CD4-positive, alpha-beta T cell treated with Interferon gamma for 1 hour (primary cell): ENCODE measurements at places on chromosomes 16 and 17.
A peak's percentile ranks its signal among the peaks of the same experiment; 100 is the strongest.

DNA sequence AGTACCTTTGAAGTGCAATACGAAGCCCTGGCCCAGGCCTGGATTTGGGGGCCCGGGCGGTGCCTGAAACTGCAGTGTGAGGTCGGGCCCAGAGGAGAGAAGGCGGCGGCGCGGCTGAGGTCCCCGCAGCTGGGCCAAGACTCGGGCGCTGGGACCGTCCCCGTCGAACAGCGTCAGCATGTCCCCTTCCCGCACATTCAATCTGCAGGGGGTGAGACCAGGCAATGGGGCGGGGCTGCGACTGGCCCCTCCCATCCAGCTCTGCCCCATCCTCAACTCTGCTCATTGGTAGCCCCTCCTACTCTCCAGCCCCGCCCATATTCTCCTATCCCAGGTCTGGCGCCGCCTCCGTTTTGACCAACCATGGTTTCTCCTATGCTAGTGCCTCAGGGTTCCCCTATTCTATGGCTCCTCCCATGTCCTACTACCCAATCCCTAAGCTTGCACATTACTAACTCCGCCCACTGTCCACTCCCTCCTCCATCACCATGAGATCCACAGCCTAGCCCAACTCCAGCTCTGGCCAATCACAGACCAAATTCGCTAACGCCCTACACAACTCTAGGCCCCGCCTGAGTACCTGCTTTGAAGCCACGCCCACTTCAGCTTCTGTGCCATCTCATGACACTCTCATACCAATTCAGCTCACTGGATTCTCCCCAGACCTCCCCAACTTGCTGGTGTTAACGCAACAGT lies 14.4 kb upstream of the CDIPT start:
- DNase-seq = peak; percentile 67

- DNase-seq = no peak
Observed at GRCh38 chr16:72990571-72990970, 57.4 kb downstream of the ZFHX3 start.

DNA sequence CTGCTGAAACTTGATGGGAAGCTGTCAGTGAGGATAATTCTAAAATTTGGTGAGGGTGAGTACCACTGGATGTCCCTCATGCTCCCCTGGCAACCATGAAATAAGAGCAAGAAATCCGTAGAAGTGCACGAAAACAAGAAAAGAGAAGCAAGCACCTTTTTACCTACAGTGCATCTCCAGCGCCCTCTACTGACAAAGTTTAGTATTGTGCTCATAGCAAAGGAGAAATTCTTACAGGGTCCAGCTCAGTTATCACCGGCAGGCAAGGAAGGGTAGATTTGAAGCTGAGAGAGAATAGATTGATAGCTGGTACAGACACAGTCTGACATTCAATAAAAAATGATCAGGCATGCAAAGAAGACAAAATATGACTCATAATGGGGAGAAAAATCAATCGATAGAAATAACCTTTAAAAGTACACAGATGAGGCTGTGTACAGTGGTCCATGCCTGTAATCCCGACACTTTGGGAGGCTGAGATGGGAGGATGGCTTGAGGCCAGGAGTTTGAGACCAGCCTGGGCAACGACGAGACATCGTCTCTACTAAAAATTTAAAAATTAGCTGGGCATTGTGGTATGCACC lies 28.3 kb upstream of the TEX2 start:
- DNase-seq = no peak

DNA sequence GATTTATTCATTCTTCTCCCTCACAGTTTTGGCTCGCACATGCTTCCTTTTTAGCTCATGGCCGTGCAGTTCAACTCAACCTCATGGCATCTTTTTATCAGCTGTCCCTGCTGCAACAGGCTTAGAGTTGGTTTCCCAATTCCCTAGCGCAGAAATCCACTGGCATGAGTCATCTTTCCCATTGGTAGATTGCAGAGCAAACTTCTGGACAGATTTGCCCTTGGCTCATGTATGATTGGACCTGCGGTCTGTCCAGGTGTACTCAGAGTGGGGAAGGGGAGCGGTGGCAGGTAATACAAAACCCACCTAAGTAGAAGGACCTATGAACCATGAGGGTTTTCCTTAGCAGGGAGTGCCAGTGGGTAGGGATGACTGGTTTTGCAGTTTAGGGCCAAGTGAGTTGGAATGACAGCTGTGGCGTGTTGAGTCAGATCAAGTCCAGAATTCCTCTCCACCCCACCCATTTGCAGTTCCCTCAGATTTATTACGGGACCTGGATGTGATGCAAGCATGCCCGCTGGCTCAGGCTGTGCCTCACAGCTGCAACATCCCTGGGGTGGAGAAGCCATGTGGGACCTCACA lies 584.7 kb downstream of the WWOX start:
- no peak for DNase-seq

- DNase-seq = peak; percentile 19
Observed at GRCh38 chr16:8931859-8932258, 31.8 kb downstream of the USP7 start.

DNA sequence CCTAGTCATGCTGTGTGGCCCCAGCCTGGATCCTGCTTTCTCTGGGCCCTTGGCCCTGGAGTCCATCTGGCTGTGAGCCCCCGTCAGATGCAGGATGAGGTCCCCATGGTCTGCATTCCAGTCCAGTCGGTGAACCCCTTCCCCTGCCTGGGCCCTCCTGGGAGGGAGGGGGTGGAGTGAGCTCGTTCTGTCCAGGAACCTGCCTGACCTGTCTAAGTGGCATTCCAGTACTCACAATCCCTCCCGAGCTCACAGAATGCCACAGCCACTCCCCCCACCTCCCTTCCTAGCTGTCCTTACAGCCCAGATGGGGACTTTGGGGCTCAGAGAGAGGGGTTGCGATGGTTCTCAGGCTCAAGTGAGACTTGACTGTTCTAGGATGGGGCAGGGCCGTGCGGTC lies 15.5 kb downstream of the SPNS2 start:
- DNase-seq = no peak

DNA sequence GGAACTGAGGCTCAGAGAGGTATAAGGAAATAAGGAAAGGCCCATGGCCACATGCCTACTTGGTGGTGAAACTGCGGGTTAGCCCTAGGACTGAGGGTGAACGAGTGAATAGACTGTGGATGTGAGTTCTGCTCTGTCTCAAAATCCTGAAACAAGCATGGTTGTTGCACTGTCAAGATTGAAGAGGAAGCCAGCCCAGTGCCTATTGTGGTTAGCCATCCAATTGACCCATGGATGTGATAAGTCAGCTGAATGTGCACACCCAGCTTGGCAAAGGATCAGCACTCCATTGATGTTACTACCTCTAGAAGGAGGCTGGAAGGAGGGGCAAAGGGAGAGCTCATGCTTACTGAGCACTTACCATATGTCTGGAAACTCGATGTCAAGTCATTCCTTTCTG lies 4.5 kb downstream of the TMEM114 start:
- DNase-seq = no peak

- DNase-seq = peak; percentile 74
Observed at GRCh38 chr16:85570735-85571562, 42.2 kb upstream of the GSE1 start.

DNA sequence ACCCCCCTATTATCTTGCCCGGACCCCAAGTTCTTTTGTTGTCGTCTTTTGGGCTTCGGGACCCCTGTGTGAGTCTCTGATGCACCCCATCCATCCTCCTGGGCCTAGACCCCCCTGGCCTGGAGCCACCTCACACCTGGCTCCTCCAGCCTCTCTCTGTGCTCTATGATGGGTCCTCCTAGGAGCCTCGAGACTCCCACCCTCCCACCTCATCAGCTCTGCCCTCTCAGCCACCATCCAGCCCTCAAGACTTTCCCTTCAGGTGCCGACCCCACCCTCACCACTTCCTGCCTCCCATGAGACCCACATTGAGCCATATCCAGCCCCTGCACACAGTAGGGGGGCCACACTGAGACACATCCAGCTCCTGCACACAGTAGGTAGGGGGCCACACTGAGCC lies 8.7 kb upstream of the ATP2A3 start:
- no peak for DNase-seq

DNA sequence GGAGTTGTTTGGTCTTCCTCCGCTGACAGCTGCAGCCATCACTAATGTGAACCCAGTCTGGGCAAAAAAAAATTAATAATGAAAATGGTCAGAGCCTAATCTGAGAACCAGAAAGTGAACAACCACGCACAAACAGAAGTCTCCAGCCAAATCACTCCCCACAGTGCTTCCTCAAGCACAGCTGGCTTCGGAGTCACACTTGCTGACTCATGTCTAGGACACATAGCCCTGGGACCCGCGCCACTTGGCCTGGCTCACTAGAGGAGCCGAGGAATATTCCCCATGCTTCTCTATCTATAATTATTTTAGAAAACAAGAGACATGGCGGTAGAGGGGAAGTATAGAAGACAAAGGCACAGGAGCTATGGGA lies 109.1 kb downstream of the ZFHX3 start:
- peak; percentile 32 for DNase-seq

GRCh38 chr16:80569440-80570105 lies 28.8 kb downstream of the DYNLRB2 start:
- DNase-seq = no peak

DNA sequence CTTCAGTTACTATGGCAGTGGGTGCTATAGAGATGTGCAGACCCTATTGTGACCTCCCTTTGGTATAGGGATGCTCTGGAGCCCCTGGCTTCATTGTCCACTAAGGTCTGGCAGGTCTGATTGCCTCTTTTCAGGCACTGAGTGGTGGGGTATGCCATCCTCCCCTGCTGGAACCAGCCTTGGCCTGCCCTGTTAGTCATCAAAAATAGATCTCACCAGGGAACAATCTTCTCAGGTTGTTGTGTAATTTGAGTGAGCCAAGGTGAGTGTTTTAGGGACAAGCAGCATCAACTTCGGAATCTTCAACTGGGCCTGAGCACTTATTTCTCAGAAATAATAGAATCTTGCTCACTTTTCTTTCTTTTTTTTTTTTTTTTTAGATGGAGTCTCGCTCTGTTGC lies 19.6 kb downstream of the HMOX2 start:
- DNase-seq = no peak

DNA sequence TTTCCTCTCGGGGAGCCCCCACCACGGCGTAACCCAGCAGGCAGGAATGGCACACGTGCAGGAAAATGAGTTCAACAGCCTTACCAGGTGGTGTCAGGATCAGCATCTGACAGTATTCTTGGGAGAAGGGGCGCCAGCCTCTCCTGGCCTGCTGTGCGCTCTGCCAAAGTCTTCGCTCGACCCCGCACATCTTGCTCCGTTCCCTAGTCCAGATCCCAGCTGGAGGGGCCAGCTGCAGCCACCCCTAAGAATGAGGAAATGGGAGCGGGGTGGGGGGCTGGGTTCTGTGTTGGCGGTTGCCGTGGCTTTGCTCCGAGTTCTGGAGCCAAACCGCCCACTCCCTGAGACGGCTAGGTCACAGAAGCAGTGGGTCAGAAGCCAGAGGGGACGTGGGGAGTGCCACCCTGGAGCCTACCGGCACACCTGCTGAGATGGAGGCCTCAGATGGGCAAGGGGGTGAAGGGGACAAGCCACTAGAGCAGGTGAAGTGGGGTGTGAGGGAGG lies at the start of gene CHCT1:
CHCT1 (plus strand) TSS at position 328 of the 504 bp plus-strand sequence; CDS start at position 432, 104 bp downstream.
- no peak for DNase-seq

DNA sequence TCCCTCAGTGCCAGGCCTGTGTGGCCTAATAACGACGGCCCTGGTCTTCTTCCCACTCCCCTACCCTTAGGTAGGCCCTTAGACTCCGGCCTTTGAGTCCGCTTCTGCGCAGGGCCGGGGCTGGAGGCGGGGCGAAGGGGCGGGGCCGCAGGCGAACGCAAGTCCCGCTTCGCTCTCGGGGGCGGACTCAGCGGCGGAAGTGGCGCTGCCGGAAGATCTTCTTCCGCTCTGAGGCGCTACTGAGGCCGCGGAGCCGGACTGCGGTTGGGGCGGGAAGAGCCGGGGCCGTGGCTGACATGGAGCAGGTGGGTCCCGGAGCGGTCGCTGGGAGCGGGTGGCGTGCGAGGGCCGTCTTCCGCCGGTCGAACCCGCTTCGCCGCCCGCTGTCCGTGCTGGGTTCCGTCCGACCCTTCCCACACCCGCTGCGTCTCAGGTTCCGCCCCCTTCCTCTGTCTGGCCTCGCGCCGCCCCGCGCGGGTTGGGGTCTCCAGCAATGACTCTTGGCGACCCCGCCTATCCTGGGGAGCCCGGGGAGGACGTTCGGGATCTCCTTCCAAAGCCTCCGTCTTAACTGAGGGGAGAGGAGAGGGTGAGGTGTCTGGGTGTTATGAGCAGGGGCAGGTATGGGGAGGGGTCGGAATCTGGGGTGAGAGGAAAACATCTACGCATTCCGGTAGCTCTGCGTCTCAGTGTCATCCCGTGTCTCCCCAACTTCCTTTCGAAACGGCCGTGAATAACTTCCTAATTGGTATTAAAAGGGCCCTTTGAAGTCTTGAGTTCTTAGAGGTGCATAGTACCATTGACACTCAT lies at the start of gene STARD3:
STARD3 (plus strand) TSS at position 218 of the 810 bp plus-strand sequence. CDS start 16,388 bp downstream, outside the sequence.
- DNase-seq = peak; percentile 89

GRCh38 chr17:1122533-1123392 lies 57.0 kb downstream of the ABR start:
- peak; percentile 72 for DNase-seq

GRCh38 chr17:77096570-77097214 lies 44.1 kb upstream of the SEC14L1 start:
- no peak for DNase-seq

DNA sequence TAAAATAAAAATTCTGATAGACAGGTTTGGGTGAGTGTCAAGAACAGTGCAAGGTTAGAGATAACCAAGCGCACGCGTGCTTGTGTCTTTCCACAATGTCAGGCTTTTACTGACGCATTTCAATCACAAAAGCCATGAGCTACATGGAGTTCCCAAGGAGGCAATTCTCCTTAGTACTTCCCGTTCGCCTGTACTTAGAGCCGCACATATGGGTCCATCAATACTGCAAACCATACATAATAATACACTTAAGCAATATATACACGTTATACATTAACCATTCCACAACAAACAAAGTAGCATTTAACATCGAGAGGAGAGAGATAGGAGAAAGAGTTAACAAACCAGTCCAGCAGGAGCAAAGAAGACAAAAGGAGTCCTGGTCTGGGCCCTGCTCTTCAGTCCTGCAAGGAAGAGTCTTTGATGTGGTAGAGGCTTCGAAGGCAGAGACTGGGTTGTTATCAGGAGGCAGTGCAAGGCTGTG lies 11.9 kb upstream of the GPRC5C start:
- DNase-seq = no peak

DNA sequence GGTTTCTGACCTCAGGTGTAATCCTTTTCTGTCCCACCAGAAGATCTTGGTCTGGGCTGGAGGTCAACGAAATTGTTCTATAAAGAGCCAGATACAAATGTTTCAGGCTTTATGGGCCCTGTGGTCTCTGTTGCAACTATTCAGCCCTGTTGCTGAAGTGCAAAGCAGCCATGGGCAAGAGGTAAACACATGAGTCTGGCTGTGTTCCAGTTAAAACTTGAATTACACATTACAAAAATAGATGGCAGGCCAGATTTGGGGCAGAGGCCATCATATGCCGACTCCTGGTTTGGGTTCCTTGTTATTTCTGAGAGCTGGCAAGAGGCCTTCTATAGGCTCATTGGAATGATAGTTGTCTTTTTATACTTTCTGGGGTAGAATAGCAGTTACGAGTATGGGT lies 114.4 kb downstream of the SDR42E1 start:
- DNase-seq = no peak
